Effector CD4-positive, alpha-beta T cell (primary cell): ENCODE measurements at places on chromosomes 7 and 10.

DNA sequence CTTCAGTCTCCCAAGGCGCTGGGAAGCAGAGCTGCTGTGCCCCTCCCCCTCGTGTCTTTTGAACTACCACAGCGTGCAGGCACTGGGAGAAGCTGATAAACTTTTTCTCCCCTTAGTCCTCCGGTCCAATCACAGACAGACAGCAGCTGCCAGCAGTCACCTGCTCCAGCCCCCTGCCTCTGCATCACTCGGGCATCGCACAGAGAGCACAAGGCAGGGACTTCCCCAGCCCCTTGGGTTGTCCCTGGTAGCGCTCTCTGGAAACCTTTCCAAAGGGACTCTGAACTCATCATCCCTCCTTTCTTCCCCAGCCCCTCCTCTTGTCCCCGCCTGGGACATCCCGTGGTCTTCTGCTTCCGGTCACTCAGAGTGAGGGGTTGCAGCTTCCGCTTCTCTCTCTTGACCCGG is 1.4 kb upstream of the NEUROG3 start:
- no peak for DNase-seq

DNA sequence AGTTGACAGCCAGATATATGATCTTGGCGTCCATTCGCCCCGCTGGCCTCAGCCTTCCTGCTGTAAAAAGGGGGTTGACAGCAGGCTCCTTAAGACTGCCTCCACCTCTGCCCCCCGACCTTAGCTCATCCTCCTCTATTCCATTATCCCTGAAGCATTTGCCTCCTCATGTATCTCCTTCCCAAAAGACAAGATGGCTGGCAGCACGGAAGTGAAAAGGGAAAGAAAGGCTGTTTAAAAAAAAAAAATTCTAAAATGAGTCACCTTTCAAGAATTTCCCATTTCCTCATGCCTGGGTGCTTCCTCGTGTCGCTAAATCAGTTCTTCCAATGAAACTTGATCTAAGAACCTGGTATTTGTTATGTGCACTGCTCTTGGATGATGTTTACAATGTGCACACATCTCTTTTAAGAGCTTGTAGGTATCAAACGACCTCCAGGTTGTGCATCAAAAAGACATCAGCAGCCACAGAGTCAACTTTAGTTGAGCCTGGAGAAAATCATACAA is 1.7 kb downstream of the SCRN1 start:
- DNase-seq = no peak

DNA sequence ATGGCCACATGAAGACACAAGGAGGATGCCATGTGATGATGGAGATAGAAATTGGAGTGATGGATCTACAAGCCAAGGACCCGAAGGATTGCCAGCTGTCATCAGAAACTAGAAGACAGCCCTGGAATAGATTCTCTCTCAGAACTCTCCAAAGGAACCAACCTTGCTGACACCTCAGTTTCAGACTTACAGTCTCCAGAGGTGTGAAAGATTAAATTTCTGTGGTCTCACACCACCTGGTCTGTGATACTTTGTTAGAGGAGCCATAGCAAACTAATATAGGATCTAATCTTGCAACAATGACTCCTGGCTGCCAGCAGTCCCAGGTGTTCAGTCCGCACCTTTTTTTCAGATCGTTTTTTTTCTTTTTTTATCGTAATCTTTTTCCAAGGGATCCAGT is 647.3 kb upstream of the GHITM start:
- no peak for DNase-seq

GRCh38 chr10:62710182-62710581 is 94.3 kb upstream of the ADO start:
- DNase-seq = no peak

GRCh38 chr7:92815412-92815811 is 21.0 kb downstream of the CDK6 start:
- no peak for DNase-seq

- DNase-seq = no peak
Observed at GRCh38 chr7:87452279-87452678, 23.2 kb downstream of the ABCB4 start.

DNA sequence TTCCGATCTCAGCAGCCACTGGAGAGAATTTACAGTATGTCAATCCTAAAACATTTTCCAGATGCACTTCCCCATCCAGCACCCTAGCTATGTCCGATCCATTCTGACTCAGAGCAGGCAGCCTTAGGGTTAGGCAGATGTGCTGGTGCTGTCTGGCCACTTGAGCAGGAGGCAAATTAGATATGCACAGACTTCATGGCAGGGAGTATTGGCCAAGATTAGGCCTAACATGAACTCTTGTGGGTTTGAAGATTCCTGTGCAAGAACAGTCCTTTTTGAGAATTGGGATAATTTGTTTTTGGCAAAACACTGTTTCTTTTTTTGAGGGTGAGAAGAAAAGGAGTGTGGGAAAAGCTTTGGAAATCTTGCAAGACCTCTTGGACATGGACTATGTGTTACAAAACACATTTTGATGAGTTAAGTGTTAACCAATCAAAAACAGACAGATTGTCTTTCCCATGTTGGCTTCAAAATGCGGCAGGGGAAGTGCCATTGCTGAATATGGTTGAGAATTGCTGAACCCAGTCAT is 218.6 kb upstream of the INHBA start:
- no peak for DNase-seq

- DNase-seq = no peak
Observed at GRCh38 chr7:12715372-12716133, 28.1 kb downstream of the ARL4A start.

DNA sequence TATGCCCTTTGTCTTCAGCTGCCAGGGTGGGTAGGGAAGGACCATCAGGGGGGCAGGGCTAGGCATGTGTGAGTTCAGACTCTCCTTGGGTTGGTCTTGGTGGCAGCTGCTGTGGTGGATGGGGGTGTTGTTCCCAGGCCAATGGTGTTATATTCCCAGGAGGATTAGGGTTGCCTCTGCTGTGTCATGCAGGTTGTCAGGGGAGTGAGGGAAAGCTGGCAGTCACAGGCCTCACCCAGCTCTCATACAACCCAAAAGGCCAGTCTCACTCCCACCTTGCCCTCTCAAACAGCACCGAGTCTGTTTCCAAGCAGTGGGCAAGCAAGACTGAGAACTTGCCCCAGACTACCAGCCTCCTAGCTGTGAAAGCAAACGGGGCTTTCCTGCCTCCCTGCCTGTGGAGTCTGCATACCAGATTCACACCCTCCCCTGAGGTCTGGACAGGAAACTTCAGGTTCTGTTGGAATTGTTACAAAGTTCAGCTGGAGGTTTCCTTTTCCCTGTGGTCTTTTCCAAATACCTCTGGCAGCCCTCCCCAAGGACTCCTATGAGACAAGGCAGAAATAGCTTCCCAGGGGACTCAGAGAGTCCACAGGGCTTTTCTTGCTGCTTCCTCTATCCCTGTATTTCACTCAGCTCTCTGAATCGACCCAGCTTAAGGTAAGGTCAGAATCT is 1.4 kb downstream of the HYAL4 start:
- DNase-seq = no peak

DNA sequence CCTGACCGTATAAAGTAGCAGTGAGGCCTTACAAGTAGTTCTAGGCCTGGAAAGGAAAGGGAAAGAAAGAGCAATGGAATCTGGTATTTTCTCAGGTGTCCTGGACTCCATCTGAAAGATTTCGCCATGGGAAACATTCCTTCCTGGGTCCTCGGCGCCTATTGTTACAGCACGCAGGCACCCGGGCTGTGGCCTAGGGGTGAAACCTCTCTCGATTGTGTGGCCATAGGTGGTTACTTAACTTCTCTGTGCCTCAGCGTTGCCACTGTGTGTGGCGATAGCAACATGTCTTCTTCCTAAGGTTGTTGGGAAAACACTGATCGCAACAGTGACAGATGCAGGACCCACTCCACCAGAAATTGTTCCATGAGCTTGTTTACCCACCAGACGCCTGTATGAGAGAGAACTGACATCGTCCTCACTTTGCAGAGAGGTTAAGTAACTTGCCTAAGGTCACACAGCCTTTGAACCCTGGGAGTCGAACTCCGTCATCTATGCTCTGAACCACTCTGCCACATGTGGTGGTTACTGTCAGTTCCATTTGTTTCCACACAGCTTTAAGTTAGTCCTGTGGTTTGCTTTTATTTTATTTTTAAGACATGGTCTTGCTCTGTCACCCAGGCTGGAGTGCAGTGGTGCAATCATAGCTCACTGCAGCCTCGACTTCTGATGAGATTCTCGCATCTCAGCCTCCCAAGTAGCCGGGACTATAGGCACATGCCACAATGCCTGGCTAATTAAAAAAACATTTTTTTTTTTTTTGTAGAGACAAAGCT is 73.4 kb downstream of the LHPP start:
- no peak for DNase-seq

GRCh38 chr7:159098811-159099655 is 45.6 kb downstream of the VIPR2 start:
- DNase-seq = no peak

DNA sequence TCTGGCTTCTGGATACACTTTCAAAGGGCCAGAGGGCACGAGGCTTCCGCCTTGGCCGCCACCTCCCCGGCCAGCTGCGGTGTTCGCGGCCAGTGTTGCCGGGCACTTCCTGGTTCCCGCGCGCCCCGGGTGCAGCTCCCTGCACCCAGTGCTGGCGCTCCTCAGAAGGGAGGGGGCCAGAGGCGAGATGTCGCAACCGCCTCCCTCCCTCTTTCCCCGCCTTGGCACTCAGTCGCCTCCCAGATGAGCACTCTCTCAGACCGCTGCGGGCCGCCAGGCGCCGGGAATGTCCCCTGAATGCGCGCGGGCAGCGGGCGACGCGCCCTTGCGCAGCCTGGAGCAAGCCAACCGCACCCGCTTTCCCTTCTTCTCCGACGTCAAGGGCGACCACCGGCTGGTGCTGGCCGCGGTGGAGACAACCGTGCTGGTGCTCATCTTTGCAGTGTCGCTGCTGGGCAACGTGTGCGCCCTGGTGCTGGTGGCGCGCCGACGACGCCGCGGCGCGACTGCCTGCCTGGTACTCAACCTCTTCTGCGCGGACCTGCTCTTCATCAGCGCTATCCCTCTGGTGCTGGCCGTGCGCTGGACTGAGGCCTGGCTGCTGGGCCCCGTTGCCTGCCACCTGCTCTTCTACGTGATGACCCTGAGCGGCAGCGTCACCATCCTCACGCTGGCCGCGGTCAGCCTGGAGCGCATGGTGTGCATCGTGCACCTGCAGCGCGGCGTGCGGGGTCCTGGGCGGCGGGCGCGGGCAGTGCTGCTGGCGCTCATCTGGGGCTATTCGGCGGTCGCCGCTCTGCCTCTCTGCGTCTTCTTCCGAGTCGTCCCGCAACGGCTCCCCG is at the start of gene FFAR4:
Gene FFAR4 (plus strand): TSS at position 231 of the 842 bp plus-strand sequence. CDS start 56 bp downstream, at position 287.
- DNase-seq = no peak

DNA sequence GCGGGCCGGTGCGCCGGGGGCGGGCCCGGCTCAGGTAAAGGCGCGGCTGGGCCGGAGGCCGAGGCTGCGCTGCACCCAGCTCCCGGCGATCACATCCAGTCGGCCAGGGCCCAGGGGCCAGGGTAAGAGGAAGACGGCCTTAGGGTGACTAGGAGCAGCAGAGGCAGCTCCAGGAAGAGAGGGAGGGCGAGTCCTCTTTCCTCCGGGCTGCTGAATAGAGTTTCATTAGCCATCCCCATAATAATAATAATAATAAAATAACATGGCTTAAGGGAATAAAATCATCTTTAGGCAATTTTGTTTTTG is 44.8 kb upstream of the CDK1 start:
- no peak for DNase-seq

GRCh38 chr7:106205621-106206222 is 79.1 kb downstream of the NAMPT start:
- DNase-seq = no peak

GRCh38 chr10:119973281-119973680 is 80.8 kb downstream of the SEC23IP start:
- DNase-seq = no peak

- DNase-seq = no peak
Observed at GRCh38 chr7:110065121-110065520, 1025.8 kb upstream of the LRRN3 start.

DNA sequence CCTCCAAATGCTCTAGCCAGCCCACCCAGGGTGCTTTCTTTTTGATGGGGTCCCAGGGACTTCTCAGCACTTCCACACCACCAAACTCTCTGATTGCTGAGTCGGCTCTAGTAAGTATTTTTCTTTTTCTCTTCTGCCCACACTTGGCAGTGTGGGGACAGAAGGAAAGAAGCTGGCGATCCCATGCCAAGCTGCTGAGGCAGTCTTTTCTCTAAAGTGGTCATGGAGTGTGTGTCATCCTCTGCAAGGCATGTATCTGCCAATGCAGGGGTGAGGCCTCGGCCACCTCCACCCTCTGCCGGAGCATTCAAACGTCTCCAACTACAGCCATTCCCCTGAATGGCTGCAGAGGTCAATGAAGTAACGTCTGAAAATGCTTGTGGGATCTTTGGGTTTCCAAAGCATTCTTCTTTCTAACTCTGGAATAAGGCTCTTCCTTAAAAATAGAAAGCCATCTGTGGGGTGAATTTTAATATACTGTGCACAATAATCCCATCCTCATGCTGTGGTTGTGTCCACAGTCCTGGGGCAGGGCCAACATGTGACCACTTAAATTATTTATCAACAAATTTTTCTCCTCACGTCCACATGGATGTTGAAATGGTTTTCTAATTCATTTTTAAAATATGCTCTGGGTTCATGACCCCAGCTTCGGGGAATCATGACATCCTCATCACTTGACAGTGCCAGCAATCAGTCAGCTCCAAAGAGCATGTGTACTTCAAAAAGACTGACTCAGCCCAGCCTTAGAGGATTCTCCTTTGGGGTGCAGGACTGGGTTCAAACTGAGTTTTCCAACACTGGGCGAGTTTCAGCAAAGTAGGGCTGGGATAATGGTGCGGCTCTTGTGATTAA is 171.3 kb upstream of the ITGB1 start:
- DNase-seq = no peak

- DNase-seq = no peak
Observed at GRCh38 chr10:25682203-25682851, 251.7 kb upstream of the MYO3A start.

DNA sequence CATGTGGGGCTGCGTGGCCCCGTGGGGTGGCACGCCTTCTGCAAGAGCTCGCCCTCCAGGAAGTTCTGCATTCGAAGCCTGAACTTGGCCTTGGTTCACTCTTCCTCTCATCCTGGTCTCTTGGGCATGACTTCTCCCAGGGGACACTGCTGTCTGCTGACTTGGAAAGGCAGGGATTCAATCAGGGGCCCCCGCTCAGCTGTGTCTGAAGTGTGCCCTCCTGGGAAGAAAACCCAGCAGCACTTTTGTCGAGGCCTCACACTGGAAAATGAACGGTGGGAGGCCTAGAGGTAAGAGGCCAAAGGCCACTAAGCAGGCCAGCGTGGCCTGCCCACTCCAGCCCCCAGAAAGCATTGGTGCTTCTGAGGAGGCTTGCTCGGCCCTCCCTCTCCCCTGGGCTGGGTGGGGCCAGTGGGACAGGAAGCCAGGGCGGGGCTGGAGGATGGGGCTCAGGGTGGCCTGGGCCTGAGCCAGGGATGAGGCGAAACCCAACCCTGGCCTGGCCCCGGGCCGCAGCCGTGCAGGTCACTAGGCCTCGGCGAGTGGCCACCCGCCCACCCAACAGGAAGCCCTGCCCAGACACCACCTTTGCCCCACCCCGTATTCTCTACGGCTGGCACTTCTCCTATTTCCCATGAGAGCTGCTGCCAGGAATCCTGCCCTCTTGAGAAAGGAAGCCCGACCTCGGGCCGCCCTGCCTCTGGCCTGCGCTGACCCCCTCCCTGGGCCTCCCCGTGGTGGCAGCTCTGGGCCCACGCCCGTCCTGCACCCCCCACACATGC is 81.1 kb downstream of the ZMIZ1 start:
- DNase-seq = no peak
